ENCODE measurements at places on chromosomes 2 and 18. TPM values are rescaled to one million over a fixed set of nuclear protein-coding genes. Genes with fewer than 3 reads are reported as not detected.

DNA sequence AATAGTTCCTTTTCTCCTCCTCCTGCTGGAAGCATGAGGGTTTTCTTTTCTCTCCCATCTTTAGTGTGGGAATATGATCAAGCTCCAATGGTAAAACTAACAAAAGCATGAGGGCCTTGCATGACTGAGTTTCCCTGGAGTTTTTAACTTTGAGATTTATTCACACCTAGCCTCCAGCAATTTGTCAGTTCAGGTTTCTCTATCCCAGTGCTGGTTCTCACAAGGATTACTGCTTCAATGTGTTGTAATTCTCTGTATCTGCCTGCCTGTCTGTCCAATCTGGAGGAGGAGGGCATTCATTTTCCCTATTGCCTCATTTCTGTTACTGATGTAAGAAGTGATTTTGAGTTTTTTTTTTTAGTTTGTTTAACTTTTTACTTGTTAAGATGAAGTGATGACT lies 57.6 kb upstream of the RPRM start:
- no peaks in the 10 kb centered on the region for H3K36me3 ChIP-seq
- H3K4me1 ChIP-seq = peaks cover 8% of the 10 kb centered on the region
- H3K27me3 ChIP-seq = no peaks in the 10 kb centered on the region
- H3K4me3 ChIP-seq = no peak overlapping the region
- no peak for DNase-seq

GRCh38 chr2:45567974-45568789 lies 42.9 kb downstream of the SRBD1 start:
- H3K27ac ChIP-seq = no peak overlapping the region
- no peak for DNase-seq
- no peaks in the 10 kb centered on the region for H3K36me3 ChIP-seq
- no peaks in the 10 kb centered on the region for H3K27me3 ChIP-seq

DNA sequence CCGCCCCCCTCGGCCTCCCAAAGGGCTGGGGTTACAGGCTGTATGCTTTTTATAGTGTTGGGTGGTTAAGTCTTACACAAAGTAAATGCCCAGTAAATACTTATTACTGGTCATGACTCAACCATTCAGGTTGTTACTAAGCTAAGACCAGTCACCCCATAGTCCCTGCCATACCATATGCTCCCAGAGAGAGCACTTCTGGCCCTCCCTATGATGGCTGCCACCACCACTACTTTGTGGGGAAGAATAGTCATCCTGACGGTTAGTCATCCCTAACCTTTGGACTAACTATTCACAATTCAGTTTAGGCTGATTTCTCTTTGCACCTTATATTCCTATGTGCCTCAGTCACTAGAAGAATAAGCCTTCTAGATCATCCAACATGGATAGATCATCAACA lies 42.0 kb upstream of the MSH2 start:
- no peaks in the 10 kb centered on the region for H3K27me3 ChIP-seq
- no peak overlapping the region for H3K4me3 ChIP-seq
- no peak for DNase-seq

DNA sequence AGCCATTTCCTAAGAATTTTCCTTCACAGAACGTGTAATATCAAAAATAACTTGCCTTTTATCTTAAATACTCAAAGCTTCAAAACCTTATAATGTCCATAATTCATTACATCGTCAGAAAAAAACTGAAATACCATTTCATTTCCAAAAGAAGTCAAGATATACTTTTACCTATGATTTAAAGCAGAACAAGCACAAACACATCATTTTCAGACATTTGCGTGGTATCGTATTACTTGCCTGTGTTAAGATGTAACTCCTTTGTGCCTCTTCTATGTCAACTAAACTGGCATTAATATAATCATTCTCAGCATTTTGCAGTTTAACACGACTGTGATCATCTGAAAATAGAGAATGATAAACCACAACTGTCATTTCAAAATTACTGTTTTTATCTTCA lies 47.5 kb downstream of the PTPN2 start:
- H3K27ac ChIP-seq = no peak overlapping the region
- H3K27me3 ChIP-seq = no peaks in the 10 kb centered on the region
- no peak overlapping the region for H3K4me3 ChIP-seq

DNA sequence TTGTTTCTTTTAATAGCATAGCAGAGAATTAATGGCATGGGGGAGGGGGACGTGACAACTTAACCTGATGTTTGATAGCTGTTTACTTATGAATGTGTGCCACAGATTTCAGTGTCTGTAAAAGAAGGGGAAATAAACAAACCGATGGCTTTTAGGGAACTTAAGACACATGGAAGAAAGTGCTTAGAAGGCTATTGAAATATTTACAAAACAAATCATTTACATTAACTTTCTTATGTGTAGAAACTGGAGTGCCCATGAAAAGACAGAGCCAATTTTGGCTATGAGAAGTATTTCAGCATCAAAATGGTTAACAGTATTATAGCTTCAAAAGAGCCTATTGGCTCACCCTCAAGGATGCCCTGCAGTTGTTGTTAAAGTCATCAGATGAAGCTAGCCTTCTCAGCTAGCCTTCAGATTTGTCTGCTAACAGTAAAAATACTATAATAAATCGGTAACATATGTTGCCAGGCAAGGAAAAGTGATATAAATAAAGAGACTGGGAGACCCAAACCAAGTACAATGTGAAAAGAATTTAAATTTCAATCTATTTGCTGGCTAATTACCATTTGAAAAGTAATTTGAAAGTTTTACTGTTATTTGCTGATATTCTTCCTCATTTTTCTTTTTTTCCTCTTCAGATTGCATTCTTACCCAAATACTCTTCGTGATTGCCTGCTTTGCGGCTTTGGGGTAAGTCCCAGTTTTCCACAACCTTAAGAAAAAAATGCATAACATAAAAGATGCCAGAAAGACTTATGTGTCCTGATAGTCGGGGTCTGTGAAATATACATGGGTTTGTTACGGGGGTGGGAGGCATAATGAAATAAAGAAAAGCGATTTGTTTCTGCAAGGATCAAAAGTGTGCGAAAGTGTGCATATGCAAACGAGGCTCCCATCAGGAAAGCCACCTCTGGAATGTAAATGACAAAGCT lies 256.4 kb downstream of the MEIS1 start:
- H3K4me1 ChIP-seq = peaks cover 12% of the 10 kb centered on the region
- DNase-seq = no peak
- H3K4me3 ChIP-seq = no peak overlapping the region
- H3K36me3 ChIP-seq = no peaks in the 10 kb centered on the region
- H3K27me3 ChIP-seq = no peaks in the 10 kb centered on the region
- no peak overlapping the region for H3K27ac ChIP-seq

GRCh38 chr18:65610939-65611338 lies 139.9 kb upstream of the CDH7 start:
- no peak overlapping the region for H3K27ac ChIP-seq
- no peaks in the 10 kb centered on the region for H3K4me1 ChIP-seq
- DNase-seq = no peak
- no peaks in the 10 kb centered on the region for H3K36me3 ChIP-seq

- no peak overlapping the region for H3K4me3 ChIP-seq
- H3K27me3 ChIP-seq = no peaks in the 10 kb centered on the region
- peaks cover 34% of the 10 kb centered on the region for H3K36me3 ChIP-seq
- H3K4me1 ChIP-seq = peaks cover 2% of the 10 kb centered on the region
- H3K27ac ChIP-seq = no peak overlapping the region
Measured at GRCh38 chr18:35942133-35942532, 30.3 kb upstream of the RMP24 start.

DNA sequence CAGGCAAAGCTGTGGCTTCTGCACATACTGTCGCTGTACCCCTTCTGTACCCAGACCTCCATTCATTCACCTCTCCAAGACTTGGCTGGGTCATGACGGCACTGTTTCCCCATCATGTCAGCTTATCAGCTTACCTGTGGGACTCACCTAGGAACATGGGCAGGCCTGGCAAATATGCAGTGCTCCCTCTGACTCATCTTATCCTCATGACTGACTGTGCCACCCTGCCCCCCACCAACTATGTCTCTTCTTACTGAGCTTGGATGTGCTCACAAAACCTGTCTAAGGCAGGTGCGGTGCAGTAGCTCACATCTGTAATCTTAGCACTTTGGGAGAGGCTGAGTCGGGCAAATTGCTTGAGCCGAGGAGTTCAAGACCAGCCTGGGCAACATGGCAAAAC lies 152.4 kb downstream of the MGAT5 start:
- no peaks in the 10 kb centered on the region for H3K4me1 ChIP-seq
- H3K27me3 ChIP-seq = no peaks in the 10 kb centered on the region
- no peak overlapping the region for H3K4me3 ChIP-seq
- DNase-seq = no peak

DNA sequence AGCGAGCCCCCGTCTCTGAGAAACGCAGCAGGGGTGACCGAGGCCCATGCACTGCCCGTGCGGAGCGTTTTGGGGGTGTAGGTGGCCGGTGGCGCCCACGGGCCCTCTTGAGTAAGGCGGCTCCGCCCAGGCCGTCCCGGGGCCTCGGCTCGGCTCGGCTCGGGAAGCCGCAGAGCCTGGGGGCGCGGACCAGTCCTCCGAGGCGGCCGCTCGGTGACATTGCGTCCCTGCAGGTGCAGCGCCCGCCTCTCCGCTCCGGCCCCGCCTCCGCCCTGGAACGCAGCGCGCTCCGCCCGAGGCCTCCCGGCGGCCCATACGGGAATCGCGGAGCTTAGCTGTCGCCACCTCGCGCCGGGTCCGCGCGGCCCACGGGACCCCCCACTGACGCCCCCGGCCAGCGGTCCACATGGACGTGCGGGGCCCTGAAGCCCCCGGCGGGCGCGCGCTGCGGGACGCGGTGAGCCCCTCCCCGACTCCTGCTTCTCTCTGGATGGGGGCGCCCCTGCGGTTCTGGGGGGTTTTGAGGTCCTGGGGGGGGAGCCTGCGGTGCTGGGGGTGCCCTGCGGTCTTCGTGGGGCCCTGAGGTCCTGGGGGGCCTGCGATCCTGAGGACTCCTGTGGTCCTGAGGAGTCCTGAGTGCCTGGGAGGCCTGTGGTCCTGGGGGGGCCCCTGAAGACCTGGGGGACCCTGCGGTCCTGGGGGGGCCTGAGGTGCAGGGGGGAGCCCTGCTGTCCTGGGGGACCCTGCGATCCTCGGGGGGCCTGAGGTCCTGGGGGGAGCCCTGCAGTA lies at the start of gene HSBP1L1:
Gene HSBP1L1 (plus strand): TSS at position 314 of the 789 bp plus-strand sequence. CDS start 93 bp downstream, at position 407.
- peaks cover 18% of the 10 kb centered on the region for H3K4me1 ChIP-seq
- peak; percentile 84 for DNase-seq
- H3K36me3 ChIP-seq = no peaks in the 10 kb centered on the region
- no peak within 1 kb of the TSS for H3K27ac ChIP-seq

DNA sequence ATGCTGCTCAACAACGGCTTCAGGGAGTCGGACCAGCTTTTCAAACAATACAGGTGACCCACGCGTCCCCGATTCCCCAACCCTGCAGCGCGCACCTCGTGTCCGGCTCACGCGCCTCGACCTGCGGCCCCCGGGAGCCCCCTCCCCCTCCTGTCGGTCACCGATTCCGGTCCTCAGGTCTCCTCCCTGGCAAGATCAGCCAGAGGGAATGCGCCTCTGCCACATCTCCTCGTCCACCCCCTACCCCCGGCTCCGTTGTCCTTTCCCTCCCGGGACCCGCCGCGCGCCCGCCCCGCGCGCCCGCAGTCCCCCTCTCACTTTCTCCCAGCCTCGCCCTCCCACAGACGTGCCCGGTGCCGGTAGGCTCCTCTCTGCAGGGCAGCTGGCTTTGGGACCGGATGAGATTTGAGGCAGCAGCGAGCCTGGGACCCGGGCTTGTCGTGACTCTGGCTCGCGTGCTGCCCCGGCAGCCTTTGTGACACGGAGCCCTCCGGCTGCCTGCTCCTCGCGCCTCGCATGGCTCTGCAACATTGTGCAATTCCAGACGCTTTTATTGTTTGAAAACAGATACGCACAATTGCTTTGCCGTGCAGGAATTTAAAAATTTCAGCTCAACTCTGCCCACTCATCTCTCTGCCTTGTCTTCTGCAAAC lies 558 bp downstream of the TTC39C start:
- H3K27ac ChIP-seq = no peak overlapping the region
- no peak for DNase-seq
- H3K36me3 ChIP-seq = no peaks in the 10 kb centered on the region

CSRNP3 gene
- 6.7 TPM for total RNA-seq

KIF1A gene
- total RNA-seq = 281 TPM

CREG2 gene
- total RNA-seq = 2.2 TPM

GPR45 gene
- total RNA-seq = not detected

ADD2 gene
- 170 TPM for total RNA-seq

DSG4 gene
- not detected for total RNA-seq

ARHGAP15 gene
- not detected for total RNA-seq

SYT4 gene
- 9.7 TPM for total RNA-seq

Data from H1 (cell line).